ENCODE measurements at places on chromosomes 11 and 22.

DNA sequence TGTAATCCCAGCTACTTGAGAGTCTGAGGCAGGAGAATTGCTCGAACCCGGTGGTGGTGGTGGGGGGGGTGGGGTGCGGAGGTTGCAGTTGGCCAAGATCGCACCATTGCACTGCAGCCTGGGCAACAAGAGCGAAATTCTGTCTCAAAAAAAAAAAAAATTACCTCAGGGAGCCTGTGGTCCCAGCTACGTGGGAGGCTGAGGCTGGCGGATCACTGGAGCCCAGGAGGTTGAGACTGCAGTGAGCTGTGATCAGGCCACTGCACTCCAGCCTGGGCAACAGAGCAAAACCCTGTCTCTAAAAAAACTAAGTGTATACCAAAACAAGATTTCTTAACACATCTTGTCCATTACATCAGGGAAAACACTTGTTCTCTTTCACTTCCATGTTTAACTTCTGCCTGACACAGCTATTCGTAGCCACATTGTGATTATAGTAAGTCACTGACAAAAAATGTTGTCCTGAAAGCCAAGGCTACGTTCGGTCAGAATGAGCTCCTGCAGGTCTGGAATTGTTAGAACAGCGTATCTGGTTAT is 1.4 kb downstream of the TMEM80 start:
- peak; percentile 79 for DNase-seq

GRCh38 chr22:25750569-25751173 is 8.7 kb downstream of the MYO18B start:
- DNase-seq = no peak

DNA sequence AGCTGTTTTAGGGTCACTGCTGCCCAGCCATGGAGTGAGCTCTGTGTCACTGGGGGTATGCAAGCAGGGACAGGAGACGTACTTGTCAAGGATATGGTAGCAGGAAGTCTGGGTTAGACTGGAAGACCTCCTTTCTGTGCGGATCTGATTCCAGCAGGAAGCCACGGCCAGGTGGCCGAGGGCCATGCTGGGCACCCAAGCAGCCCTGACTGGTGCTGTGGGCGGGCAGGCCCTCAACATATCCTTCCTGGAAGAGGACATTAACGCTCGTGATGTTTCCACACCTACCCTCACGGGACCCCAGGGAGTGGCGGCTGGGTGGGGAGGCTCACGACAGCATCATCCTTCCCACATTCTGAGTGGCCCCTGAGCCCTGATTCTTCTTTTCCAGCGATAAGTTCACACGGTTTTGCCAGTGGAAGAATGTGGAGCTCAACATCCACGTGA is 8.7 kb upstream of the ANKRD13D start:
- no peak for DNase-seq

GRCh38 chr11:120858740-120859139 is 165.2 kb upstream of the TBCEL start:
- DNase-seq = peak; percentile 40

GRCh38 chr22:44894782-44895181 is 115.0 kb downstream of the PHF21B start:
- no peak for DNase-seq

DNA sequence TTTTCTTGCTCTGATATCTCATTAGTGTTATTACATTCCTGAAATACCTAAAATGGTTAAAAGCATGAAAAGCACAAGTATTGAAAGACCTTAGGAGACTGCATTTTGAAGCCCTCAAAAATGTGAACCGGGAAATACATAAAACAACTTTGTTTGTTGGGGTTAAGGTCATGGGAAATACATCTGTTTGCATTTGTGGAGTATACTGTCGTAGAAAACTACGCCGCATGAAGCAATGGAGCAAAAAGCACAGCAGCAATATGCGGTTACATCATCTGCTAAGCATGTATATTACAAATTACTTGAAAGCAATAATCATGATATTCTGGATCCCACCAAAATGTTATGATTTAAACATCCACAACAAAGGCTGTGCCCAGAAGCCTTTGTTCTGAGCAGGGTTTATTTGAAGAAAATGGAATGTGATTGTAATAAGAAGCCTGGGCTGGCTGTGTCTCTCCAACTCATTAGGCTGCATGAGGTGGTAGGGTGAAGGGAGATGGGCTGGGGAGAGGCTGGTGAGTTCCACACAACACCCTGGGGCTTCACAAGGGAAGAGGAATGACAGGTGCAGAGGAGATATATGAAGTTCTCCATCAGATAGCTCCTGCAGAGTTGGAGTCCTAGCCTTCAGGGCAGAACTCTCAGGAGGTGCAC is 64.7 kb upstream of the LIN7C start:
- DNase-seq = peak; percentile 72

DNA sequence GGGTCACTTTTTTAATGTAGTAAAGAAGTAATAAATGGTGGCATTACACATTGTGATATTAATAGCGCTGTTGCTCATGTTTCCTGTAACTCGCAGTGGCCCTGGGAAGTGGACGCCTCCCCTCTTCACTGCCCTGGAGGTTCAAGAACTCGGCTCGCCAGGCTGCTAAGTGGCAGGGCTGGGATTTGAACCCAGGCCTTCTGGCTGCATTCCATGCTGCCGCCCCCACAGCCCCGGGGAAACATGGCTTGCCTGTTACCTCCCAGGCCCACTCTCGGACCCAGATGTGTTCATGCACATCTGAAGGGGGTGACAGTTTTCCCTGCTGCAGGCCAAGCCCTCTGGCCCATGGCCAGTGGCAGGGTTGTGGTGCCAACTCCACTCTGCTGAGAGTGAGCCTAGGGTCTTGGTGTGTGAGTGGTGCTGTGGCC is 25.0 kb upstream of the MGAT3 start:
- DNase-seq = no peak

- DNase-seq = no peak
Measured at GRCh38 chr11:19101796-19102520, 15.0 kb upstream of the ZDHHC13 start.

GRCh38 chr11:27949951-27950738 is 157.8 kb downstream of the KIF18A start:
- DNase-seq = no peak

DNA sequence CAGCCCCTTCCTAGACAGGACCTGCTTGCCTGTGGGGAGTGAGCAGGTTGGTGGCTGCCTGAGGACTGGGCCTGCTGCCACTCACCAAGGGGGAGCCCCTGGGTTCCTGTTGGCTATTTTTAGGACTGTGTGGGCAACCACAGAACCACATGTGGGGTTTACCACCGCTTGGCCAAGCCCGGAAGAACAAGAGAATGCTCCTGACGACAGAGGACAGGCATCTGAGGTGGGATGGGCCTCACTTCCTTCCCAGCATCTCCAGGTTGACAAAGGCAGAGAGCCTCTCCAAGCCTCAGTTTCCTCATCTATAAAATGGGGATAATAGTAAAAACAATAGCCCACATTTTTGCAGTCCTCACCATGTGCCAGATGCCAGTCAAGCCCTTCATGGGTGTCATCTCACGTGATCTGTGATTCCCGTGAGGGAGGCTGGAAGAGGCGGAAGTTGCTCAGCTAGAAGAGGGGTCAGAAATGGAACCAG is 43.6 kb downstream of the LRRC32 start:
- peak; percentile 74 for DNase-seq

GRCh38 chr11:16814410-16815046 is 76.1 kb downstream of the C11orf58 start:
- DNase-seq = no peak

DNA sequence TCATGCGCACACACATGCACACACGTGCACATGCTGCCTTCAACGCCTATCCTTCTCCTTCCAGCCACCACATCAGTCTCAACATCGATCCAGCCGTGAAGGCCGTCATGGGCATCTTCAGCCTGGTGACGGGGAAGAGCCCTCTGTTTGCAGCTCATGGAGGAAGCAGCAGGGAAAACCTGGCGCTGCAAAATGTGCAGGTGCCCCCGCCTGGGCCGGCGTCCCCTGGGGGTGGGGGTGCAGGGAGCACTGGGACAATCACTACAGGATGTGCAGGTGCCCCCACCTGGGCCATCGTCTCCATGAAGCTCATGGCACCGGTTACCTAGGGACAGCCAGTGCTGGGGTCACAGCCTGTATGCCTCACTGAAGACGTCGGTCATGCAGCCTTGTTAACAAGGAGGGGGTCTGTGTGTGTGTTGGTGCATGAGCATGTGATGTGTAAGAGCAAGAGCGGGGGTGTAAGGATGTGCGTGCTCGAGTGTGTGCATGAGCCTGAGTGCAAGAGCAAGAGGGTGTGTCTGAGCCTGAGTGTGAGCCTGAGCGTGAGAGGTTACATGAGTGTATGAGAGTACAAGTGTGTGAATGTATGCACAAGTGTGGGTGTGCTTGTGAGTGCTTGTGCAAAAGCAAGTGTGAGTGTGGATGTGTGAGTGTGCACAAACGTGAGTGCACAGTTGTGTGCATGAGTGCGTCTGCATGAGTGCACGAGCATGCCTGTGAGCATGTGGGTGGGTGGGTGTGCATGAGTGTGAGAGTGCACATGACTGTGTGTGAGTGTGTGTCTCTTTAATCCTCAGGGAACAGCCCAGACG is 31.5 kb downstream of the NADSYN1 start:
- DNase-seq = no peak

DNA sequence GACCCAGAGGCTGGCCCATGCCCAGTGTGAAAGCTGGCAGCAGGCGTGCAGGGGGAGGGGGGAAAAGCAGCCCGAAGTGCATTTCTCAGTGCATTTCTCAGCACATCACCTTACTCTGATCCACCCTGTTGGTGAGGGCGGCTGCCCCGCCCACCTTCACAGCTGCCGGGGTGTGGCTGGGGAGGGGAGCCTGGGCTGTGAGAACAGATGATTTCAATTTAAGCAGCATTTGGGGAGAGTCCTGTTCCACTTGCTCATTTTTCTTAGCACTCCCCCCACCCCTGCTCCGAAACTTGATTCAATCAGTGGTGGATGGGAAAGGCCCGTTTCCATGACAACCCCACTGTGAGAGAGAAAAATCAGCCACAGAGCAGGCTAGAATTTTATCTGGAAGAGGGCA is 84.8 kb downstream of the SNX19 start:
- DNase-seq = peak; percentile 79

DNA sequence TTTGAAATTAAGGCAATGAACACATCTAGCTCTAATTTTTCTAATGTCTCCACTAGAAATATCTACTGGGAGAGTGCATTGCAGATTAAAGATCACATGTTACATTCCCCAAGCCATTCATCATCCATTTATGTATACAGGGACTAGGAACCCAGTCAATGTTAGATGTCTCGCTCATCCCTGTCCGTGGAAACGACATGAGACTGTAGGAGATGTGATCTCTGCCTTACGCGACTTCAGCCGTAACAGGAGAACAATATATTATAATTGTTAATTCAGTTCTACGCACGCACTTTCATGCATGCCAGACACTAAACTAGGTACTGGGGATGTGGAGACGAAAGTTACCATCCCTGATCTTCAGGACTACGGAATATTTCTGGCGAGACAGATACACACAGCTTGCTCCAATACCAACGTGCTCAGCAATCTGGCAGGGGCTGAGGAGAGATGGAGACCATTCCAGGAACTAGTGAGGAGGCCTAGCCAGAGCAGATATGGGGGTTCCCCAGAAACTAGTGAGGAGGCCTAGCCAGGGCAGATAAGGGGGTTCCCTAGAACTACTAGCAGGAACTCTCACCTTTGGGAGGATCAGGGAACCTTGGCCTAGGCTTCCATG is 706 bp downstream of the DCPS start:
- DNase-seq = no peak

DNA sequence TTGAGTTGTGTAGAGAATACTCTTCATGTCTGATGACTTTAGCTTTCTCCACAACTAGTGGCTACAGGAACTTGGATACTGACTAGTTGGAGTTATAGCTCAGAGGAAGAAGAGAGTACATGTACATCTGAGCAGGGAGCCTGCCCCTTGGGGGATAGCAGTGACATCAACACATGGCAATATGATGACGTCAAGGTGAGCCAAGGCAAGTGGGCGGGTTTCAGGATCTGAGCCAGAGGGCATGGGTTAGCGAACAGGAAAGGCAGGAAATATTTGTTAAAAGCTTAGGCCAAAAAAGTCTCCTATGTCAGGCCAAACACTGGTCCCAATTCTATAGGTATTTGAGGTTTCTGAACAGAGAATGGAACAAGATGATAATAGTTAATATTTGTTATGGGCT is 42.0 kb upstream of the HORMAD2 start:
- peak; percentile 42 for DNase-seq

- DNase-seq = peak; percentile 29
Measured at GRCh38 chr11:66136752-66137123, 66.7 kb downstream of the PACS1 start.

DNA sequence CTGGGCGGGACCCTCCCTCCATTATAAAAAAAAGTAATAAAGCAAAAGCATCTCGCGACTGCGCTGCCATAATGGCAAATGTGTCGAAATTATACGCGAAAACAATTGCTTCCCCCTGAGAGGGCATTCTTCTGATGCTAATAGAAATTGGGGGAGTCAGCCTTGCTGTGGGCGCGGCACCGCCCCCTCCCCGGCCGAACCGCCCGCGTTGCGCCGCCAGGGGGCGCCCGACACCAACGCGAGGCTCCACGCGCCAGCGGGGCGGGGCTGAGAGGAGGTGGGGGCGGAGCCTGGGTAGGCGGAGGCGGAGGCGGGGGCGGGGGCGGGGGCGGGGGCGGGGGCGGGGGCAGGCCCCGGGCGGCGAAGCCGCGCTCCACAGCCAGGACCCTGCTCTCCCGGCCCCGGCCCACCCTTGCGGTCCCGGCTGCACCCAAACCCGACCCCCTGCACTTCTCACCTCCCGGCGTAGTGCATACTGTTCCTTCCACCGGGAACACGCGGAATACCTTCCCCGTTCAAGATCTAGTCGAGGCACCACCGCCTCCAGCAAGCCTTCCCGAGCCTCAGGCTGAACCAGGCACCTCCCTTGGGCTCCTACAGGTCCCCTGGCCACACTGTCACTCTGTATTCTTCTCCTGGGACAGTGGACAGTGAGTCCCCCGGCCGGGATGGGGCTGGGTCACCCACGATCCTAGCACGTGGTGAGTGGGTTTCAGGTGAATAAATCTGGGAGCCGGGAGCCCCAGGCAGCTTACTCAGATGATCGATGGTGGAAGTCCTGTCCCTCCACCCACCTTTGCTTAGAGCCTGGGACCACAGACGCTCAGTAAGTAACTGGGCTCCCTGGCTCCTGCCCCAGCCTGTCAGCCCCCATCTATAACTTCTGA is 15.5 kb upstream of the UPK3A start:
- DNase-seq = peak; percentile 73

DNA sequence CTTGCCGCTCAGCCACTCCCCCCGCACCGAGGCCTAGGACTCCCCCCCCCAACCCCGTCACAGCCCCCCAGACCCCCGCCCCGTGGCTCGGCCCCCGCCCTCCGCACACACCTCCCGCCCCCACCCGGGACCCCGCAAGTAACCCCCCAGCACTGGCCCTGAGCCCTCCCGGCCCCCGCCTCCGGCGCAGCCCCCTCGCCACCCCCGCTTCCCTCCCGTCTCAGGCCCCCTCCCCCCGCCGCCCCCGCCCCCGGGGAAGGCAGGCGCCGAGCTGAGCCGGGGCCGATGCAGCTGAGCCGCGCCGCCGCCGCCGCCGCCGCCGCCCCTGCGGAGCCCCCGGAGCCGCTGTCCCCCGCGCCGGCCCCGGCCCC is 1.5 kb downstream of the SHANK3 start:
- no peak for DNase-seq

DNA sequence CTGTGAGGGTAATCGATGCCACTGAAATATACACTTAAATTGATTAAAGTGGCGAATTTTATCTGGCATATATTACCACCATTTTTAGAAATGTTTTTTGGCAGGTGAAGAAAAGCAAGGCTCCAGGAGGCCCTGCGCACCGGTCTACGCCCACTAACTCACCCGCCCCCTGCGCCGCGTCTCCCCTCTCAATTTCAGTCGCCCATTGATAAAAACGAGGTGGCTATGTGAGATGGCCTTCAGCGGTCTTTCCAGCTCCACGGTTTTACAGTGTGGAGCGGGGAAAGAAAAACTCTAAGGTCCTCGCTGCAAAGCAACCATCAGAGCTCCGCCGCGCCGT is 602 bp upstream of the AQP11 start:
- no peak for DNase-seq

- no peak for DNase-seq
Measured at GRCh38 chr11:22467741-22468140, 129.6 kb downstream of the SLC17A6 start.
